Colonic mucosa (tissue), 4 donors: ENCODE measurements at places on chromosomes 4 and X.
A peak's percentile ranks its signal among the peaks of the same experiment; 100 is the strongest.

- no peak for DNase-seq
Measured at GRCh38 chr4:123995936-123996335, 599.3 kb downstream of the SPRY1 start.

DNA sequence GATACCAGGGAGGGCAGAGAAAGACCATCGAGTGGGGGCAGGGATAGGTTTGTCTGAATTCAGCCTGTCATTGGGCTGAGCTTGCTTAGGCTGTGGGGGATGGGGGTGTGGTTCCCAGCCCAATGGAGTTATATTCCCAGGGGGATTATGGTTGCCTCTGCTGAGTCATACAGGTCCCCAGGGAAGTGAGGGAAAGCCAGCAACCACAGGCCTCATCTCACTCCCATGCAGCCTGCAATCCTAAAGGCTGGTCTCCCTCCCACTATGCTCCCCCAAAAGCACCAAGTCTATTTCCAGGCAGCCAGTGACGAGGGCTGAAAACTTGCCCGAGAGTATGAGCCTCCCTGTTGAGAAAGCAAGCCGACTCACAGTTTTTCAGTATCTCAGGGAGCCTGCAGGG lies 39.3 kb downstream of the AFM start:
- DNase-seq: no peak

DNA sequence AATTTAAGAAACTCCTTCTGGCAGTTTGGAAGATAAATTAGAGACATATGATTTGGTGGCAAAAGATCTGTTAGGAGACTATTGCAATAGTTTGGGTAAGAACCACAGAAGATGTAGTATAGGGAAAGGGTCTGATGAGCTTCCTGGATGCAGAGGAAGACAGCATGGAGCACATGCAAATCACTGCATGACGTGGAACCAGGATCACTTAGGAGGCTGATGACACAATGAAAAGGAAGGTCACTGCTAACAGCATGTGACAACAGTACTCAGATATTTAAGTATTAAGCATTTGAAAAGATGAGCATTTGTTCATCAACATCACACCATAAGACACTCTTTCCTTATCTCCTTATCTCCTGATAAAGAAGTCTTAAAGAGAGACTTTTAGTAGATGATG lies 167.8 kb upstream of the LDB2 start:
- DNase-seq: no peak

GRCh38 chr4:138188406-138189084 lies 53.6 kb downstream of the SLC7A11 start:
- no peak for DNase-seq

DNA sequence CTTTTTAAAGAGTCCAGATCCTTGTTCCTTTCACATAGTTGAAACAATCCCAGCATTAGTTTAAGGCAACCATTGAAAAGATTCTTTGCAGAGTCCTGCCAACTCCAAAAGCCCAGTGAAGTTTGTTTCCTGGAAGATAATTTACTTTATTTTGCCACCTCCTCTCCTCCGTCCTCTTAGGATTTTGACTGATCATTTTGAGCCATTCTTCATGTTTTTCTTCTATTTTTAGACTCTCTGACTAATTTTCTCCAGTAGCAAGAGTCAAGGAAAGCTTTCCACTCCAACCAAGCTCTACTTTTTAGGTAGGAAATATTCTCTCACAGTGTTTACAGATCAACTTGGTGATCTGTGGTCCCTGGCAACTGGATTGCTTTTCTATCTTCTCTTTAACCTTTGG lies 10.3 kb downstream of the NCBP2L start:
- DNase-seq: no peak

DNA sequence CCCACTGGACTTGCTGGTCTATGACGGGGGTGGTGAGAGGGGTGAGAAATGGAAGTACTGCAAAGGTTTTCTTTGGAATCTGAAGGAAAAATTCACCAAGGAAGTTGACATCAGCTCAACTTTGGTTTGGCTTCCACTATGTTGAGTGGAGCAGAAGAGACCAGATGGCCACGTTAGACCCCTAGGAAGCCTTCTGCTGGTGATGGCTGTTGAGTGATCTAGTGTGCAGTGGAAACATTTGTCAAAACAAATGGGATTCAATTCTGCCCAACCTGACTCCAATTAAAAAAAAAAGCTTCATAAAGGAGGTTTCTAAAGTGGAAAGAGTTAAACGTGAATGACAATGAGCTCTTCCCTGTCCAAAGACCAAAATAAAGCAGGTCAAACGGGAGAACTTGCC lies 25.7 kb downstream of the SEL1L3 start:
- DNase-seq: no peak

- no peak for DNase-seq
Measured at GRCh38 chrX:110258552-110258951, 59.3 kb downstream of the AMMECR1 start.

GRCh38 chr4:336893-337142 lies 796 bp upstream of the ZNF141 start:
- no peak for DNase-seq

DNA sequence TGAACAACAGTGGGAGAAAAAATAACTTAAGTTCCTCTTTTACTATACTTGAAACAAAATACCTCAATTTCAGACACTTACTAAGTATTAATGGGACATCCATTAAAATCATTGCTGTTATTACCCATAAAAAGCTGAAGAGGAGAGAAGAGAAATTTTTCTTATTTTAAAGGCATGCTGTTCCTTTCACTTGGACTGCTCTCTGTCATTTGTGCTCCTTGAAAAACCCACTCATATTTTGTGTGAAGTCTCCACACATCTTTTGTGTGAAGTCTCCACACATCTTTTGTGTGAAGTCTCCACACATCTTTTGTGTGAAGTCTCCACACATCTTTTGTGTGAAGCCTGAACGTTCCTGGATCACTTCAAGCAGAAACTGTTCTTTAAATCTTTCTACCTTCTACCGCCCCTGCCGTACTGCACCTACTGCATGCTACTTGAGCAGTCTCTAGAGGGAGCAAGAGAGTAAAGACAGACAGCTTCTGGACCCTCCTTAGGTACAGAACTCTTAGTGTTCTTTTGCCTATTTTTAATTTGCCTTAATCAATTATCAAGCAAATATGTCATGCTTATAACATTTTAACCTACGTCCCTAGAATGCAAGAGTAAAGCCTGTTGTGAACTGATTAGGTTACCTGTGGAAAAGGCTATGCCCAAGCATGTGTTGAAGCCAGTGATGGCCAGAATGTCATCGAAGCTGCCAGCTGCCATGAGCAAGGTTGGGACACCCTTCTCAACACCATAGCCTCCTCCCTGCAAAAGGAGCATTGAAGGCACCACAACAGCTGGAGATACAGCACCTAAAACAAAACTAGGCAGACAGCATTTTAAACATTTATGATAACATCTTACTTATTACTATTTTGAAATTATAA lies 27.1 kb upstream of the SLC9B1 start:
- peak; percentile 22 for DNase-seq

DNA sequence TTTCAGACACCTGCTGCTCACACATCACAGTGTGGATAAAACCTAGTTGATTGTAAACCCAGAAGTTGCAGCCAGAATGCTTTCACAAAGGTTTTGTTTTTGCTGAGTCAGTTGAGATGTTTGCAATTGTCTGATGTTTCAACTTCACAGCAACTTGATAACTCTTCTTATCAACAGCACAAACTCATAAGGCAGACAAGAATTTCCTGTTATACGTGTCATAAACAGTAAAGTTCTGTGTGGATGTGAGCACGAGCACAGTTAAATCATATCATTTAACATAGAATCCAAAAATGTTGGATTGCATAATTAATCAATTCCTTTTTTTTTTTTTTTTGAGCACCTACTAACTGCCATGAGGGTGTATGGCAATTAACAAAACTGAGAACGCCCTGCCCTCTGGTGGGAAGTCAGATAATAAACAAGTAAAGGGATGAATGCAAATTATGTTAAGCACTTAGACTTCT lies 512.2 kb downstream of the PDHA2 start:
- peak; percentile 23 for DNase-seq

DNA sequence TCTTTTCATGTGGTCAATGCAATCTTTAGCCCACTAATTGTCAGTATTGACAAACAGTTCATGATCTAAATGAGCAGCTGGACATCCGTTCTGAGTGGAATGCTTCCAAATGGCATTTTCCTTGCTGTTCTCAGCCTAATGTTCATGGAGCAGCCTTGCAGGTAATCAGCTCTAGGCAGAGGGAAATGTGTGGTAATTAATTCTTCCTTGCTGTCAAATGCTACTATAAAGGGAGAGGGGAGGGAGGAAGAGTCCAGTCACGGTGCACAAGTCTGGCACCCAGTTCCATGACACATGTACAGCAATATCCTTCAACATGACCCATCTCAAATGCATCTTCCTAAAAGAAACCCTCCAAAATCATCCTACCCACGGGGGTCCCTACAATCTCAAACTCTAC lies 88.5 kb downstream of the LDB2 start:
- DNase-seq: no peak

- DNase-seq: no peak
Measured at GRCh38 chrX:153731117-153731844, 6.6 kb downstream of the ABCD1 start.

DNA sequence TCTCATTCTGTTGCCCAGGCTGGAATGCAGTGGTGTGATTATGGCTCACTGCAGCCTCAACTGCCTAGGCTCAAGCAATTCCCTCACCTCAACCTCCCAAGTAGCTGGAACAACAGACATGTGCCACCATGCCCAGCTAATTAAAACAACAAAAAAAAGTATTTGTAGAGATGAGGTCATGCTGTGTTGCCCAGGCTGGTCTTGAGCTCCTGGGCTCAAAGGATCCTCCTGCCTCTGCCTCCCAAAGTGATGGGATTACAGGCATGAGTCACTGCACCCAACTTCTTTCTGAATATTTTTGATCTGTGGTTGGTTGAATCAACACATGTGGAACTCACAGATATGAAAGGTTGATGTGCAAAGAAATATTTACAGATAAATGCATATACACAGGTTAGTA lies 18.5 kb upstream of the SEPTIN11 start:
- DNase-seq: no peak

- DNase-seq: no peak
Measured at GRCh38 chrX:1390621-1391369, 1.1 kb downstream of the SLC25A6 start.

DNA sequence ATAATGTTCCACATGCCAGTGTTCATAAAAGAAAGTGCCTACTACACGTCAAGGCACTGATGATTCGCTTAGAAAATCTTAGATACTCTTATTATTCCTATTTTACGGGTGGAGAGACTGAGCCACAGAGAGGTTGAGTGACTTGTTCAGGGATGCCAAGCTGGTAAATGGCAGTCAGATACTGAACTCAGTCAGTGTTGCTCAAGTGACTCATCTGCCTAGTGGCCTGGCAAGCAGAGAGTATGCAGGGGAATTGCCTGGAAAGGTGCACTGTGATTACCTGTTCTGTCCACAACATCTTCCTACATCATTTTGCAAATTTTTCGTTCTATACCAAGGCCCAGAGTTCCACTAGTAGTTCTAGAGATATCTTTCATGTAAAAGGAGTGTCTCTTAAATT lies 68.4 kb downstream of the RAPGEF2 start:
- DNase-seq: no peak

- no peak for DNase-seq
Measured at GRCh38 chrX:128699716-128700285, 647.6 kb upstream of the ACTRT1 start.

DNA sequence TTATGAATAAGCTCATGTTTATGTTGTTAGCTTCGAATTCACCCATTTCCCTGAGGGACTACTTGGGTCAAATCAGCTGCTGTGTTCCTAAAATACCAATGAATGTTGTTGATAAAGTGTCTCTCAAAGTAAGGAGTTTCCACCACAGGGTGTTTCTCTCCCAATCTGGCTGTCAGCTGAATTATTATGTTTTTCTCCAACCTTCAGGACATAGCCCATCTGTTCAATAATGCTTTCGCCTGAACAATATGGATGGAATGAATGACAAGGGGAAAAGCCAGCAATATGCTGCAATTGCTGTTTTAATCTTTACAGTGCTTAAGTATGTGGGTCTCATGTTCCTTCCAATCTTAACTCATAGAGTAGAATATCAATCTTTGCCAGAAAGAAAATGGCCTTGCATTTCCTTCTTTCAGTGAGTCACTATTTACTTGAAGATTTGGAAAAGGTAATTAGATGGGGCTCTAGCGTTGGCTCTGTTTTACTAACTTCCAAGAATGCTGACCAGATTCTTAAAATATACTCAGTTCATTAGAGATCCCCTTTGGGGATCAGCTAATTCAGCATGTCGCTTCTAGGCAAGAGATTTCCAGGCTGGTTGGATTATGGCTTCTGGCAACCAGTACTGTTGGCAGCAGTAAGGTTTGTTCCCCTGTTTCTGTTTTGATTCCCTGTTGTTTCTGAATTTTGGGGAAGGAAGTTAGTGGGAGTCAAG lies 410.5 kb downstream of the PPP3CA start:
- DNase-seq: no peak

GRCh38 chr4:155442267-155443105 lies 65.7 kb upstream of the MAP9 start:
- peak; percentile 79 for DNase-seq

- DNase-seq: no peak
Measured at GRCh38 chr4:78237360-78237759, 180.2 kb downstream of the FRAS1 start.

DNA sequence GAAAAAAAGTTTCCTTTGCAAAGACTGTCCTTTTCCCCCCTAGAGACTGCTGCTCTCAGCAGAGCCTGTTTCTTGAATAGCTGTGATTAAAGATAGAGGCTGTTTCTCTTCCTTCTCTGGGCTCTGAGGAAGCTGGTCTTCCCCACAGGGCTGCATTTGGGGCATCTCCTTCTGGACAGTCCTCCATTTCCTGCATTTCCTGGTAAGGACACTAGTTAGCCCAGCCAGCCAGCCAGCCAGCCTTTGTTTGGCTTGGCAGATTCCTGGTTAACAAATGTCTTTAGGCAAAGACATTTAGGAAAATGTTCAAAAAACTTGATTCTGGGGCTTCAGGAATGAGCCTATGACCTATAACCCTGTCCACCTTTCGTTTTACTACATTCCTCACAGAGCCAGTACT lies 34.0 kb upstream of the PLAC1 start:
- DNase-seq: no peak

DNA sequence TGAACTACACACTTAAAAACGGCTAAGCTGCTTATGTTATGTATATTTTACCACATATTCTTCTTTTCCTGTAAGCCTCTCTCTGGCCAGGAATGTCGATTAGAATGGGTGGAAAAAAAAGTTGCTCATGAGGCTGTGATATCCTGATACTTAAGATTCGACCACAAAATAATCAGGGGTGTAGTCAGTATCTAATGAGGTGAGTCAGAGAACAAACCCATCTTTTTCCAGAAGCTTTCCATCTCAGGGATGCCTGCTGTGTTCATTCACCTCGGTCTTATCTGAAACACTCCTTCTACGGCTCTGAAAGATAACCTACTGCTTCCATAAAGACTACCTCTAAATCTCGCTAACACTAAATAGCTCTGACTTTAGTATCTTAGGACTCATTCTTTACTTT lies 142.7 kb upstream of the MAP3K15 start:
- no peak for DNase-seq

- DNase-seq: no peak
Measured at GRCh38 chr4:107258359-107258758, 222.2 kb upstream of the DKK2 start.
